ENCODE measurements at places on chromosomes 1 and 21.
A peak's percentile ranks its signal among the peaks of the same experiment; 100 is the strongest.

- DNase-seq: no peak
Observed at GRCh38 chr1:50106095-50106761, 2.5 kb upstream of the ELAVL4 start.

DNA sequence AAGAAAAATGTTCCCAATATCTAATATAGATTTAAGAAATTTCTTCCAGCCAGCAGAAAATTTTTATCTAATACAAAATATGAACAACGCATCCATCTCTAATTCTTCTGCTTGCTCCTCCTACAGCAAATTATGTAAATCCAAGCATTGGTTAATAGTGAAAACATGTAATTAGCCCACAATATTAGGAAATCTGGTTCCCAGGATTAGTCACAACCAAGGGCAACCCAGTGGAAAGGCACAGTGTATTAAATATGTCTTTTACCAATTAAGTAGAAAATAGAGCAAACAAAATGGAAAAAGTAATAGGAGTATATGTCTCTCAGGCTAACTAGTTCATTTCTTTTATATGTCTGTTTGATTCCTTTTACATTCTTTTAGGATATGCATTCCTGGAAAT is 59.4 kb upstream of the IFI44L start:
- DNase-seq: no peak

GRCh38 chr1:21641967-21642739 is 27.0 kb downstream of the RAP1GAP start:
- no peak for DNase-seq

DNA sequence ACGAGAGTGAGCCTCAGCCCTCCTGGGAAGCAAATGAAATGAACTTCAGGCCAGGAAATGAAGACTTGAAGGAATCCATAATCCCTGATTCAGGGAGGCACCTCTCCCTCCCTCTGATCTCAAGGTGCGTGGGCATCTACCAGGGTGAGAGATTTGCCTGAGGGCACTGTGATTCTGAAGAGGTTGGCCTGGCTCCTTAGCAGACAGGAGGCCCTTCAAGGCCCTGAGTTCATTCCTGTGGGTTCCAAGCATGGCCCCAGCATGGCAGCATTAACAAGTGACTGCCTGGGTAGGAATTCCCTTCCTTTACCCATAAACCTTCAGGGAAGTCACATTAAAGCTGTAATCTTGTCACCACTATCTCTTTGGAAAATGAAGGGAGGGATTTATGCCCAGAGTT is 29.8 kb upstream of the IFNGR2 start:
- DNase-seq: no peak

DNA sequence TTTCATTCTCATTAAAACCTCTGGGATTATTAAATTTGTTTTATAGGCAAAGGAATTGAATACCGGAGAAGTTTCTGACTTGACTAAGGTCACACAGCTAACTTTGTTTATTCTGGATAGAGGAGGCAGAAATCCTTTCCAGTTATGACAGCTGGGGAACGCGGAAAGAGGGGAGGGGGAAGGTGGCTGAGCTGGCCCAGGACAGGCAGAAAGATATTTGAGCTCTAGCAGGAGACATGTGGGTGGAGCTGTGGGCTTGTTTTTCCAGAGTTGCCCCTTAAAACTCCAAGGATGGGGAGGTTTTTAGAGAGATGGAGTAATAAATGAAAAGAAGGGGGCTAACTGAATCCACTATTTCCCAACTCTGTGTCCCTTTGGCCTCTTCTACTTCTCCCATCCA is 27.8 kb downstream of the FOXD2 start:
- no peak for DNase-seq

DNA sequence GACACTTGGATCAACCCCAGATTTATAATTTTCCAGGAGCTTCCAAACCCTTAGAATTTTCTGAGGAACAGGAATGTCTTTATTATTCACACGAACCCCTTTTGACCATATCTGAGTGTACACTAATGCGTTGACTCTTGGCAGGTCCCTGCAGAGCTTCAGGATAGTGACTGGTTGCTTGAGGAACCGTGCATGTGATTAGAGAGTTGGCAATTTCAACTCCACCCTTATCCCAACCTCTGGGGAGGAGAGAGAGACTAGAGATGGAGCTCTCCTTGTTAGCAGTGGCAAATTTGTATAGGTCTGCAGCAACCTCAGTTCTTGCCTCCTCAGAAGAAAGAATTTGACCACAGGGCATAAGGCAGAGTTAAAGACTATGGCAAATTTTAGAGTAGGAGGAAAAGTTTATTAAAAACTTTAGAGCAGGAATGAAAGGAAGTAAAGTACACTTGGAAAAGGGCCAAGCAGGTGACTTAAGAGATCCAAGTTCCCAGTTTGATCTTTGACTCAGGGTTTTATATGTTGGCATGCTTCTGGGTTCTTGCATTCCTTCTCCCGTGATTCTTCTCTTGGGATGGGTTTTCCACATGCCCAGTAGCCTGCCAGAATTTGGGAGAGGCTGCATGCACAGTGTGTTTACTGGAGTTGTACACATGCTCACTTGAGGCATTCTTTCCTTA is 93.8 kb upstream of the ETV3 start:
- DNase-seq: no peak

DNA sequence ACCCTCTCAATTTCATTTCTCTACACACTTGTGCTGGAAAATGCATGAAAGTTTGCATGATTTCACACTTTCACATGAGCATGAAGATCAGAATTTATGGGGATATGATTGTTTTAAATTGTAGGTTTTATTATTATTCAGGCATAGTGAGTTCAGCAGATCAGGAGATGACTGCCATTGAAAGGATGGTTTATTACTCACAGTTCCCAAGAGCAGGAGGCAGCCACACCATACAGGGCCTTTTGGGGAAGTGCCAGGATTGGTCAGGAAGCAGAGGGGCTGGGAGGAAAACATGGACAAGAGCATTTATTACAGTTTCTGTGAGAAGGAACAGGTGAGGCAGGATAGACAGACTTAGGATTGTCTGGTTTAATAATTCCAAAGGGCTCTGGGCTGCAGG is 114.6 kb upstream of the KCNJ15 start:
- DNase-seq: peak; percentile 23

DNA sequence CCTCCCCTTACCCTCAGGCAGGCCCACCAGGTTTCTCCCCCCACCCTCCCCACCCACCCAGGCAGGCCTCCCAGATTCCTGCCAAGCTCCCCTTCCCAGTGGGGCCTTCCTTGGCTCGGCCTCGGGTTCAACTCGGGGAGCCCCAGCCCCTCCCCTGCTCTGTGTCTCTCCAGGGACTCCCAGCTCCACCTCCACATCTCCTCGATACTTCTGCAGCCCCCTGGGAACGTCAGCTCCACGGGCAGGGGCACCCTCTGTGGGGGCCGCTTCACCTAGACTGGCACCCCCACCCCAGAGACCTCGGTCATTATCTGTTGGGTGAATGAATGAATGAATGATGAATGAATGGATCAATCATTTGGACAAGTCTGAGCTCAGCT is 775 bp downstream of the MMEL1 start:
- no peak for DNase-seq

GRCh38 chr1:153488731-153489130 is 28.3 kb upstream of the S100A7 start:
- peak; percentile 82 for DNase-seq

GRCh38 chr1:100866041-100866900 is 28.4 kb downstream of the EXTL2 start:
- peak; percentile 63 for DNase-seq

DNA sequence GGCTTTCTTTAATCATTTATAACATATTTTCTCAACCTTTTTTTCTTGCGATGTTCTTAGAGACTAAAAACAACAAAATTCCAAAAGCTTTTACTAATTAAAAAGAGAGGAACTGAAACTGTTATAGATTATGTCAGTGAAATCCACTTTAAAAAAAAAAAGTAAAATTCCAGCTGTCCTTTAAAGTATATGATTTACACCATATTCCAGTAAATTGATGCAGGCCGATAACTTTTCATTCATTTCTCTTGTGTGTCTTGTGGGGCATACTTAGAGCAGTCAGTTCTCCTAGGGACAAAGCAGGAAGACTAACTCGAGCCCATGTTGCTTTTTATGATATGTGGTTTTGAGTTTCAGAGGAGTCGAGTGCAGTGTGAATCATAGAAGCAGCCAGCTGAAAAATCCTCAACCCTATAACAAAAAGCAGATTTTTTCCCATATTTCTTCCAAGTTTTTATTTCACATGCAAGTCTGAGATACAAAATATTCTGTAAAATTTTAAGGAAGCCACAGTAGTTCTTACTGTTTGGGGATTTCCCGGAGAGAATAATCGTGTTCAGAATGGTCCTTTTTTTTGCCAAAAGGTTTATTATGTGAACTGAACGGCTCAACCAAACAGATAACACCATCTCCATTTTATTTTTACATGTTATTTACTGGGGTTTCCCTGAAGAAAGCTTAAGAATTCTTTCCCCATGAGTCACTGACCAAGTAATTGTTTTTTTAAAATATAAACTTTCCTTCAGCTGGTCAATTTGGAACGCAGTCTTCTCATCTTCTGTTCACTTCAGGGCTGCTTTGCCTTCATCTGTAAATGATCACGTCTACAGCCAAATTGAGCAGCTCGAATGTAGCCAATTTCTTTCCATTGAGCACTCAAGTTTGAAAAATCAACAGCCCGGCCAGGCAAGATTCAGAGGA is 77.0 kb upstream of the C1orf105 start:
- peak; percentile 92 for DNase-seq

DNA sequence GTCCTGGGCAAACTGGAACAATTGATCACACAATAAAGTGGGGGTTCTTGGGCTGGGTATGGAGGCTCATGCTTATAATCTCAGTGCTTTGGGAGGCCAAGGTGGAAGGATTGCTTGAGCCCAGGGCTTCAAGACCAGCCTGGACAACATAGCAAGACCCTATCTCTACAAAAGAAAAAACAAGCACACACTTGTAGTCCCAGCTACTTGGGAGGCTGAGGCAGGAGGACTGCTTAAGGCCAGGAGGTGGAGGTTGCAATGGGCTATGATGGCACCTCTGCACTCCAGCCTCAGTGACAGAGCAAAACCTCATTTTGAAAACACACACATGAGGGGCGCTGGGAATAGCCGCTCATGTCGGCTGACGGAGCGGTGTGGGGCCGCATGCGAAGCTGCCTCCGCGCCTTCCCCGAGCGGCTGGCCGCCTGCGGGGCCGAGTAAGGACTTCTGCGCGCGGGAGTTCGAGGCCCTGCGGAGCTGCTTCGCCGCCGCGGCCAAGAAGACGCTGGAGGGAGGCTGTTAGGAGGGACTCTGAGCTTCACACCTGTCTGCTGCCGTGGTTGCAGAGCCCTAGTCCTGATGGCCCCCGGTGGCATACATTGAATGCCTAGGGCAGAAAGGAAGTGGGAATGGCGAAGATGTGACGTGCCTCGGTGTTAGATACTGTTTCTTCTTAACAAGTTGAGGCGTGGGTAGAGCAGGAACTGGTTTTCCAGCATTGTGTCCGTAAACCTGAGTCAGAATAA is 59.5 kb downstream of the ACBD3 start:
- no peak for DNase-seq

DNA sequence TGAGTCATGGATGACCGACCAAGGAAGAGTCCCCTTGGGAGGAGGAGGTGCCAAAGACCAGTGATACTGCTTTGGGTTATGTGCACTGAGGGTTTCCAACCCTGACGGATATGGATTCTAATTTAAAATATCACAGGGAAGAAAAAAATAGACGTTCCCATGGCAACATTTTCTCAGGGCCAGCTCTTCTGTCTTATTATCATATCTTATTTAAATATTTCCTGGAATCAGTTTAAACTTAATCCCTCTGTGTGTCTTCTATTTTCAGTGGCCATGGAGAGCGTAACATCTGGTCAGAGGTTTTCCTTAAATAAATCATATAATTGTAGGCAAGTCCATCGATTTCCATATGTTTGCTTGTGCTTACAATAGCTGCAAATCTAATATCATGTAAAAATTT is 205.4 kb upstream of the FMN2 start:
- peak; percentile 3 for DNase-seq

DNA sequence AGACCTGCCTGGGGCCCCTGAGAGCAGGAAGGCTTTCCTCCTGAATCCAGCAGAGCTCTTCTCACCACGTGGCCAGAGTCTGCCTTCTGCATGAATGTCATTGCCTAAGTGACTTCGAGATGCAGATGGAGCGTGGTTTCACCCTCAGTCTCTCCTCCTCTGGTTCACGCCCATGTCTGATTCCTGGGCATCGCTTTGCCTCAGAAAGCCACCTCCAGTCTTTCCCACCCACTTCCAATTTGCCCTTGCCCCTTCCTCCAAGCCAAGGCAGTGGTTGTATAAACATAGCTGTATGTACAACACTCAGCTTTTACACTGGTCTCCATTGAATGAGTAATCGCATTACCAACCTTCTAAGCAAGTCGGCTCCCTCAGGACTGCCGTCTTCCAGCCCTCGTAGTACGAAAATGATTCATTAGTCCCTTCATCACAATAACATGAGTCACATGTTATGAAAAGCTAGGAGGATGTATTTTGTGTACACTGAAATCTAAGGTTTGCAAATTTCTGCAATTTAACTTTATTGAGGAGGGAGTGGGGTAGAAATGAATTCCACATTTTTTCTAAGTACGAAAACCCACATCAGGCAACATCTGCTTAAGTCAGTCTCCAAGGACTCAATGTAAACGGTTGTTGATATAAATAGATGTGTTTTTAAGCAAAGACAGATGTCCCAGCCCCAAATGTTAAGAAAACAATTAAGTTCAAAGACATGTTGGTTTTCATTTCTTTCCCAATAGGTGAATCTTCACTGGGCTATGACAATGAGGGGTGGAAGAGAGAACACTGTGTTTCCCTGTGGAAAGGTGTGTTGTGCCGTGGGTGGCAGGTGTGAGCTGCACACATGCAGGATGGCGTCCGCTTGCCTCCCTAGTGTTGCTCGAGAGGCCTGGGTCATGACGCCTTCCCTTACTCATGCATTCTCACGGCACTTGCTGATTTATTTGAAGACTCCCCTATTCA is 32.3 kb upstream of the ETS2 start:
- DNase-seq: peak; percentile 98

DNA sequence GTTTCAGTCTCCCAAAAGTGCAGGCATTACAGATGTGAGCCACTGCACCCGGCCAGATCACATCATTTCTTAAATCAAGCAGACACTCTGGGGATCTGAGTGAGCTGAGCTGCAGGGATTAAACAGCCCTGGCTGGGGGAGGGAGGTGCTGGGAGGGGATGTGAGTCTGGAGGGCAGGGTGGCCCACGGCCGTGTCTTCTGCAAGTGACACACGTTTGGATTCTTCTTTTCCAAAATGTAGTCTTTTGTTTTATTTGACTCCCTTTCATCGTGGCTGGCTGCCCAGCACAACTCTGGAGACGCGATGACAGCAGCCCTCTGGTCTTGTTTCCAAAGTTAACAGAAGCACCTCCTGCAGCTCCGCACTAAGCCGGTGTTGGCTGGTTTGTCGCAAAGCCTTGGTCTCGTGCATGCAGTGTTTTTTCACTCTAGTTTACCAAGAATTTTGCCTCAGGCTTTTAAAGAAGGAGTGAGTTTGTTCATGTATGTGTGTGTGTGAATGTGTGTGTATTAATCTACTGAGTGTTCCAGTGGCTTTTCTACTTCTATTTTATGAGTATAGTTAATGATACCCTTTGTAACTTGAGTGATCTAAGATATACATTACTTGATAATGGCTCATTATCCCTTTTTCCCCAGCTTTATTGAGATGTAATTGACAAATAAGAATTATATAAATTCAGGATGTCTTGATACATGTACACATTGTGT is 2.8 kb upstream of the KRTAP10-5 start:
- no peak for DNase-seq

GRCh38 chr21:37496972-37497371 is 130.4 kb downstream of the DYRK1A start:
- DNase-seq: peak; percentile 13
